ENCODE measurements at places on chromosomes 7 and 10.

- no peak for DNase-seq
These were observed 18.7 kb downstream of the CALD1 start for GRCh38 chr7:134798155-134798554.

GRCh38 chr7:155991470-155991869 is 179.2 kb upstream of the SHH start:
- DNase-seq: no peak

DNA sequence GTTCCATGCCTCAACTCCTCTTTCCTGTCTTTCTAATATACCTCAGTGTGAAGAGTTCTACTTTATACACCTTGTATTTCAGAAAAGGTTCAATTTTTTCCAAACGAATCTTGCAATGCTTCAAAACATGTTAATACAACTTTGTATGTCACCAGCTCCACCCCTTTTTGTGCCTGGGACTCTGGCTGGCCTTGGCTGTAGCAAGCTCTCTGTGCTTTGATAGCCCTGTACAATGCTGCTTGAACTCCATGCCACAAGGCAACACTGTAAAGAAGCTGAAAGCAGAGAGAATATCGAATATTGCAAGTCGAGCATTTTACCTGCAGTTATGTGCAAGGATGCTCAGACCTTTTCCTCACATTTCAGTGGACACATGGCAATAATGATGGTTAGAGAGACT is 52.5 kb downstream of the PANK1 start:
- no peak for DNase-seq

DNA sequence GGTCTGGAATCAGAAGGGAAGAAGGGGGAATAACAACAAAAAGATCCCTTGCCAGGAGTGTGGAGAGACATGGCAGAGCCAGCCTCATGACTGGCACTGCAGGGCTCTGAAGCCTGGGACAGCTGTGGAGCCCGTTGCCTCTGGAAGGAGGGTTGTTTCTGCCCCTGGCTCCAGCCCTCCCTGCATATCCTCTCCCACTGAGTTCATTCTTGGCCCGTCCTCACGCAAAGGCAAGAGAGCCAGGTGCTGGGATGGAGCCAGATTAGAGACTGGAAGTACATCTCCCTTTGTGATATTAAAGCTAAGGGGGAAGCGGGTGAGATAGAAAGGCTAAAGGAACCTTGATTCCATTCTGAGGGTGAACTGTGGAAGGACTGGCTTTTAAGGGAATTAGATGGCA is 141.5 kb upstream of the NPVF start:
- no peak for DNase-seq

- DNase-seq: no peak
These were observed 107.4 kb downstream of the SNX13 start for GRCh38 chr7:17832820-17833355.

Measured in stimulated activated CD8-positive, alpha-beta memory T cell treated with anti-CD3 and anti-CD28 coated beads, Interleukin-2, amount 100 ng/mL, for 48 hours (primary cell).